ENCODE measurements at places on chromosomes 4 and X.

DNA sequence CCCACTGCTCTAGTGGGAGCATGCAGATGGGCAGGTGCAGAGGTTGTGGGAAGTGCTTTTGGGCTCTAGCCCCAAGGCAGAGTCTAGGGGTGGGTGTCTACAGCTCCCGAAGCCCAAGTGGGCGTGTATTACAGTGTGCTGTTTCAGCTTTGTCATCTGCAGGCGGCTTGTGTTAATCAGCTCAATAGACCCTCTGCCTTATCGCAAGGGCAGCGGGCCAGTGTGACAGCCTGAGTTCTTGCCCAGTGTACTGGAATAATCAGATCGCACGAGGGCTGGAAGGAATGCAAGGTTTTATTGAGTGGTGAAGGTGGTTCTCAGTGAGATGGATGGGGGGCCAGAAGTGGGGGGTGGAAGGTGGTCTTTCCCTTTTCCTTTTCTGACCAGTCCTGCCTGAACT lies 529.4 kb upstream of the AMOT start:
- no peak for DNase-seq

DNA sequence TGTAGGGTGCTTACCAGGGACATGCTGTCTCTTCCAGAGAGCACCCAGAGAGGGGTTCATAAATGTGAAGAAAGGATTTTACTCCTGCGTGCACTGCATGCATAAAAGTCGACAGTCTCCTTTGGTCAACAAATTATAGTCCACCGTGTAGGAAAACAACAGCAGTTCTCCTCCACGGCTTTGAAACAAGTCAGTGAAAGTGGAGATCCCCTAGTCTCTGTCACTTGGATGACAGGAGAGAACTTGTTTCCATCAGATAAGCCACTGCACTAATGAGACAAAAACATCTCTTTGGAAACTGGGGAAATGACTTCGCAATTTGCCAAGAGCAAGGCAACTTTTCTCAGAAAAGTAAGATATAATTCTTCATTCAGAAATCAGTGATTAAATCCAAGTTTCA lies 9.7 kb downstream of the UNC5C start:
- DNase-seq = no peak

DNA sequence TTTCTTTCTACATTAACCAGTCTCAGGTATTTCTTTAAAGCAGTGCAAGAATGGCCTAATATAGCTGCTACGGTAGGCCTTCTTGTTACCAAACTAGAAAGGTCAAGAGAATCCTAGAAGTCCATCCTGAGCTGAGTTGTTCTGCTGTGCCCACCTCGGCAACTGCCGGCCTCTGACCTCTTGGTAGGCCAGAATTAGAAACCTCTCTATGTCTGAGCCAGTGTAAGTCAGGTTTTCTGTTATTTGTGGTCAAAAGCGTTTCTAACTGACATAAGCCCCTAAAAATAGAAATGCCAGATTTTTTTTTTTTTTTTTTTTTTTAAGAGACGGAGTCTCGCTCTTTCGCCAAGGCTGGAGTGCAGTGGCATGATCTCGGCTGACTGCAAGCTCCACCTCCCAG lies 43.1 kb downstream of the SOWAHB start:
- no peak for DNase-seq

GRCh38 chr4:36322921-36323354 lies 41.5 kb downstream of the DTHD1 start:
- no peak for DNase-seq

DNA sequence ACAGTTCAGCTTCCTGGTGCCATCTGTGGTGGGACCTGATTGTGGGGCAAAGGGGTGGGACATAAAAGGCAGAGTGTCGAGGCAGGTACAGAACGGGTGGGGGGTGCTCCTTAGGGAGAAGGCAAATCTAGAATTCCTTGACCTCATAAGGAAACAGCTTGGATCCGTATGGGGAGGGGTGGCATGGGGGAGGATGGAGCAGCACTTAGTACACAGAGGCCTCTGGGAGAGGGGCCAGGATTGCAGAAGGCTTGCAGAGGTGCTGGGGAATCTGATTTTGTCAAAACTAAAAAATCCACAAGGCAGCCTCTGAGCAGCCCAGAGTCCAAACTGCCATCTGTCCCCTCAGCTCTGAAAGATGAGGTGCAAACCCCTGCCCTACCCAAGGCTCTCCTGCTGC lies 2.3 kb upstream of the EMD start:
- no peak for DNase-seq

DNA sequence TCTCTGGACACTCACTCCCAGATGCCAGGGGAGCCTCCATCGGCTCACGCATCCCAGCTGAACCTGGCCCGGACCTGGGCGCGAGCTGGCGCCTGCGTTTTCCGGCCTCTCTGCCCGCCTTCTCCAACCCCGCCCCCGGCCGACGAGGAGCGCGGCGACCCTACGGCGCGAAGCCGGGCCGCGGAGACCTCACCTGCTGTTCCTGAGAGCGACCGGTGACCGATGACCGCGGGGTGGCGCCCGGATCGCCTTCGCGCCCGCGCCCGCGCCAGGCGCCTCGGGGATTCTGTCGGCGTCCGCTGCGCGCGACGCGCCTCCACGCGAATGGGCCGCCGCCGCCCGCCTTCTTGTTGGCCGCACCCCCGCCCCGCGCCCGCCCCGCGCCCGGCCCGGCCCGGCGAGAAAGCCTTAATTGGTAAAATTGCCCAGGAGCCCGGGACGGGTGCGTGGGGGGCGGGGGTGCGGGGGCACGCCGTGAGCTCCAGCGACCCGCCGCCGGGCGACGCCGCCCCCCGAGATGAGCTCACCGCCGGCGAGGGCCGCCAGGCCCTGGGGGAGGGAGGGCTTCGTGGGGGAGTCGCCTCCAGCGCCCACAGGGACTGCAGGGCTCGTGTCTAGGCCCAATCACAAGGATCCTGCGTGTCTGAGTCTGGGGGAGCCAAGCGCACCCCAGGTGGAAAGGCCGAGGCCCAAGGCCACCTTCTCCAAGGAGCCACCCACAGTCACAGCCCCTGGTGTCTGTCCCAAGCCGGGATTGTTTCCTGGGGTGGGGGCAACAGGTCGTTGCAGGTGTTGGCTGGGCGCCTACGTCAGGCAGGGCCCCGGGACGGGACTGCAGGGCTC lies at the start of gene FLNA:
FLNA (minus strand) TSS at position 322 of the 843 bp plus-strand sequence. CDS start 3,389 bp downstream, outside the sequence.
- DNase-seq = peak; percentile 34

GRCh38 chr4:47642985-47643760 lies 158.1 kb downstream of the ATP10D start:
- DNase-seq = peak; percentile 21

DNA sequence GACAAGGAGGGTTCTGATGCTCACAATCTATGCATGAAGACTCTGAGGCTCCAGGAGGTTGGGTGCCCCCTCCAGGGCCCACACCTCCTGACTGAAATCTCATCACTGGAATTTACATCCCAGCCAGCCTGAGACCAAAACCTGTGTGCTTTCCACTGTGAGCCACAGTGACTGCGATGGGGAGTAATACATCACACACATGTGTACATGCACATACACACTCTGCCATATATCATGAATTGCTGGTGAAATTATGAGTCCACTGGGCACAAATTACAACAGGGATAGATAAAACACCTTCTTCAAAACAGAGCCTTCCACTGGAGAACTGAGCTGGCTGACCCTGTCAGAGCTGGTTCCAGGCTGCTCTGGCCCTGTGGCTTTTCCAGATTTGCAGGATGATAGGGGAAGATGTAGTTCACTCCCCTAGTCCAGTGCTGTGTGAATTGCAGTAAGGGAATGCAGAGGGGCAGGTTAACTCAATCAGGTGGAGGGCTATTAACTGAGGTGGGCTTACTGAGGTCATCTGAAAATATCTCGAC lies 35.8 kb upstream of the MSX1 start:
- no peak for DNase-seq

- DNase-seq = no peak
These were observed 162.3 kb upstream of the EDNRA start for GRCh38 chr4:147318586-147318985.

DNA sequence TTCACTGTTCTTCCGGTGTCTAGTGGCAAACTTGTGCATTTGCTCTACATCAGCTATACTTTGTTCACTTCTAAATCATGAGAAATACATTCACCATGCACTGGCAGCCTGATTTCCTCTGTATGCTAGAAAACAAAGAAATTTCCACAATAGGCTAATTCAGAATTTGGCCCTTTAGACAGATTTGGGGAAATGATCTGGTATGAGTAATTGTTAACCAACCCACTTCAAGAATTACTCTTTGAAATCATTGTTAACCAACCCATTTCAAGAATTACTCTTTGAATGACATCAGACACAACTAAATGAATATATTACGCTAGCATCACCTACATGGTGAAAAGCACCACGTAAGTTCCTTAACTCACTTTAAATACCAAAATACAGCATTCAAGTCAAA lies 14.6 kb downstream of the APBB2 start:
- no peak for DNase-seq

DNA sequence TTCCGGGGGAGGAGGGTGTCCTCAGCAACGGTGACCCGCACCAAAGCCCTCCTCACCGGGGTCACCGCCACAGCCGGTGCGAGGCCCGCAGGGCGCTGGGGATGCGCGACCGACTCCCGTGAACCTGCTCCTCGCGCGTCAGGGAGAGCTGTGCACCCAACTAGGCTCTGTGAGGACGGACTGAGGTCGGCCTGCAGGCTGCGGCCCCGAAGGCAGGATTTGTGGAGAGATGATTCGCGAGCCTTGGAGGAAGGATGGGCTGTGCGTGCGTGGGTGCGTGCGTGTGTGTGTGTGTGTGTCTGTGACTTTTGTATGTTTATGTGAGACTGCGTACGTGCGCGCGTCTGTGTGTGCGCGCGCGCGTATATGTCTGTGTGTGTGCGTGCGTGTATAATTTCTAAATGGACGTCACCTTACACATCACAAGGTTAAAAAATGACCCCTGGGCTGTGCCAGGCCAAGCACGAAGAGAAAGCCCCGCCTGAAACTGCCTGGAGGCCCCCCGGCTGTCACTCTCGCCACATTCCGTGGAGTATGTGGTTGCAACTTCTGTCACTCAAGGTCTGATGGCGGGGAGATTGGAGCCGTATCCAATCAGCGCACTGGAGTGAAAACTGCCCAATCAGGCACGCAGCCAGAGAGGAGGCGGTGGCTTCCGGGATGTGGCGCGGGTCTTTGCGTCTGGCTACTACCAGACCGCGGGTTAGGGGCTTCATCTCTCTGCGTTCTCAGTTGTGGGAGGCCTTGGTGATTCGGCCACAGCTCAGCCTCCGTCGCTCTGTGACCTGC lies at the start of gene ZNF141:
ZNF141 (plus strand) TSS at position 672 of the 789 bp plus-strand sequence. CDS start 170 bp downstream, outside the sequence.
- DNase-seq = peak; percentile 96

GRCh38 chr4:183905081-183905592 lies at the start of gene STOX2:
TSS of gene STOX2 (plus strand) at chr4:183905307. CDS start at chr4:183906791, 1,484 bp downstream.
- DNase-seq = no peak

DNA sequence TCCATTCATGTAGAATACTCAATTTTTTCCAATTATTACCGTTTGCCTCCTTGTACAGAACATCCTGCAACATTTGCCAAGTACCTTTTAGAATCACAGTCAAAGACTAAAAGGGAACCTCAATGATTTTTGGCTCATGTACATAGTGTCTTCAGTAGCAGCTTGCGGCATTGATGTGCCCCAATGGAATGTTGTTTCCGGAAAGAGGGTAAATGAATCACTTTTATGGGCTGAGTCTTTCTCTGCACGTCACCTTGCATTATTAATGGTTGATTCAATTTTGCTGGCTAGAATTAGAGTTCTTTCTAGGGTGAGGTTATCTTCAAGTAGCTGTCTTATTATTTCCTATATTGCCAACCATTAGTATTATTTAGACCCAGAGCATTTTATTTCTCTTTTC lies 116.9 kb upstream of the GABRA2 start:
- peak; percentile 11 for DNase-seq

DNA sequence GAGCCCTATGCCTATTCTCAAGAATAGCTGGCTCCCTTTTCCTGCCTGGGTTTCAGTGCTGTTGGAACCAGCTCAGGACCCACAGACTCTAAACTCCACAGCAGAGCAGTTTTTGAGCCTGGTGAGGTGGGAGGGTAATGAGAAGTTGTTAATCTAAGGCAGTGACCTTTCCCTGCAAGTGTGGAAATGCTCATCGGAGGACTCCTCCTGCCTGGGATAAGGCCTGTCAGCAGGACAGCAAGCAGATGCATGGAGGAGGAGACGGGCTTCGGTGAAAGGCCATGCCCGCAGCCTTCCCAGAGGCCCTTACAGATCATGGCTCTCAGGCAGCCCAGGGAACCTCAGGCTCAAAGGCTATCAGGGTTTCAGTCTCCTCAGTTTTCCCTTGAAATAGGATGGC lies 70.0 kb upstream of the SHISA3 start:
- no peak for DNase-seq

DNA sequence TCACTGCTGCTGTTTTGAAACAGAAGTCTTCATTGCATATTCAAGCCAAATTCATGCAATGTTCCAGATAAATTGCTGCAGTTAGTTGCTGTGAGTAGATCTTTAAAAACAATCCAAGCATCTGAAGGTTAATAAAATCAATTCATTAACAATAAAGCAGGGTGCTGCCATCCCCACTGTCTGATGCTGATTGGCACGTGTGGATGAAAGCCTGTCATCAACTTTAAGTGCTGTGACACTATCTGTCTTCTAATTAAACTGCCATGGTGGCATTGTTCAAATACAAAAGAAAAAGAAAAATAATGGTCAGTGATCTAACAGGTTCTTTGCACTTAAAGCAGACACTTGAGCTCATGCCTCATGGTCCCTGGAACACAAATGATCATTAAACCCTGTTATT lies 63.0 kb upstream of the MND1 start:
- DNase-seq = no peak
